Activated naive CD8-positive, alpha-beta T cell treated with anti-CD3 and anti-CD28 coated beads for 36 hours (primary cell): ENCODE measurements at places on chromosomes 5 and 9.

DNA sequence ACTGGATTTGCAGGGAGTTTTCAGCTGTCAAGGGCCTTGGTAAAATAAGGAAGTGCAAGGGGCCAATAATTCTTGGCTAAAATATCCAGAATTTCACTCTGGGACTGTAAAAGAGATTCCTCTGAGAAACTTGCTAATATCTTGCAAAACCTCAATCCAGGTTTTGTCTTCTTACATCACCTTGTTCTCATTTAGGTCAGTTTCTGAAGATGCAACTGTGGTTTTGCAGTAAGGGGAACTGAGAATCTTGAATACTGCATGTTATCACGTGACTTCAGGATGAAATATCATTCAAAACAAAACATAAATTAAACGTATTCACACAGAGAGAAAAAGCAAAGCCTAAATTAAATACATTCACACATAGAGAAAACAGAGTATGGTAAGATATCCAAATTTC, 35.0 kb upstream of the RIC1 start:
- no peak for DNase-seq

- DNase-seq: no peak
Measured at GRCh38 chr5:90875456-90875855, 316.9 kb downstream of the ADGRV1 start.

GRCh38 chr5:143806579-143806978, 5.4 kb upstream of the HMHB1 start:
- no peak for DNase-seq

DNA sequence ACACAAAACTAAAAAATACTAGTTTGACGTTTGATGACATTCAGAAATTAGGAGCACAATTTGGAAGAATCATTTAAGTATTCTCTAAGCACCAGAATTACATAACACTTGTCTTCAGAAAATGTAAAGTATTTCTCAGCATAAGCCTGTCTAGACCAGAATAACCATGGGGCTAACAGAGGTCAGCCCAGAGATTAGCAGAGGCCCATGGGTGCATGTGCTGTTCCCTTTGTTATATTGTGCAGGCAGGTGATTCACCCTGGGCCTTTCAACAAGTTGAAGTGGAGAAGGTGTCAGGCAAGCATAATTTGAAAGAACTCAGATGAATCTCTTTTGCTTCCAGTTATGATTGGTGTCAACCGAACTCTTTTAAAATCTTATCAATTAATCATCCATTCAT, 227.9 kb downstream of the LURAP1L start:
- no peak for DNase-seq

- DNase-seq: no peak
Measured at GRCh38 chr5:173495225-173495904, 121.1 kb downstream of the BOD1 start.

DNA sequence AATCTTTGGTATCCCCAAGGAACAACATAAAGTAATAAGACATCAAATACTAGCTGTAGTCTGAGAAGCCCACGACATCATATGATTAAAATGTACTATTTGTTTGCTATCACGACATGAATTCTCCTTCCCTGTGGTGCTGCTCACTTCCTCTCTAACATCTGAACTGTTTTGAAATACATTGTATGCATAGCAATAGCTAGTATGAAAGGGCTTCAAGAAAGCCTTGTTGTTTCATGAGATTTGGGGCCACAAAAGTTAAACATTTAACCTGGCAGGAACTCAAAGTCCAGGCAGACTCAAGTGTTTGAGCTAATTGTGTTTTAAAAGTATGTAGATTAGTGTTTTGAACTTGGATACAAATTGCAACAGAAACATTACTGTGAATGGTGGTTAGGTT, 237.4 kb upstream of the PTGER4 start:
- DNase-seq: no peak

- DNase-seq: no peak
Measured at GRCh38 chr5:136998854-136999357, 500.2 kb downstream of the SPOCK1 start.

DNA sequence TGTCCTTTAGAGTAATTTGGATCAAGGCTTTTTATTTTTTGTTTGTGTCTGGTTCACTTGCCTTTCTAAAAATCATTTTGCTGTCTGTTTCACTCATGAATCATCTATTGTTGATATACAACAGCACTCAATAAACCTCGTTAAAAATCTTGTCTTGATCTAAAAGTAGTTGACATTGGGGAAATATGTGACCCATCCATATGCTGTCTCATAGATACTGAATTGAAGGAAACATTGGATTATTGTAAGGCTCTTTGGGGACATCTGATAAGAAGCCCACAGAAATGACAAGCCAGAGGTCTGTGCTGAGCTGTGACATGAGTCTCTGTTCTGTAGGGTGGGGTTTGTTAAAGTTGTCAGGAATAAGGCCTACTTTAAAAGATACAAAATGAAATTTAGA, 208.0 kb downstream of the PDZD2 start:
- DNase-seq: no peak

- no peak for DNase-seq
Measured at GRCh38 chr9:116697362-116697761, 10.3 kb downstream of the TRIM32 start.

DNA sequence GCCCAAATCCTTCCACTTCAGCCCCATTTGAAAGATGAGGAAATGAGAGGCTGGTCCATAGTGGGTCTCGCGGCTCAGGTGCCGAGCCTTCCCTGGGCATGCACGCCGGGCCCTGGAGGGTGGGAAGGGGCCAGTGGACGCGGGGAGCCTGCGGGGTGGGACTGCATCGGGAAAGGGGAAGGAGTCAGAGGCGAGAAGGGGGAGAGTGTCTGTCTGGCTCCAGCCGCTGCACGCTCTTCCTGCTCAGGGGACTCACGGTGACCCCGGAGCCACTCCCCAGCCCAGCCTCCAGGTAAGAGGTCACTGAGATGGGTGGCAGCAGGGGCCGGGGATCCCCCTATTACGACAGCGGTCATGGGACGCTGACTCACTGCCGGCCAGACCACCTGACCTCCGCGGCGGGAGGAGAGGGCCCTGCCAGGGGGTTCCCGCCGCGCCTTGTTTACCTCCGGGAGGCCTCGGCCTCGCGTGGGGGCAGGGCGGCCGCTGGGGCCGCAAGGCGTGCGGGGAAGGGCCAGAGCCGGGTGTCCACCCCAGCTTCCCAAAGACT, 1.9 kb upstream of the SQSTM1 start:
- DNase-seq: peak; percentile 93

DNA sequence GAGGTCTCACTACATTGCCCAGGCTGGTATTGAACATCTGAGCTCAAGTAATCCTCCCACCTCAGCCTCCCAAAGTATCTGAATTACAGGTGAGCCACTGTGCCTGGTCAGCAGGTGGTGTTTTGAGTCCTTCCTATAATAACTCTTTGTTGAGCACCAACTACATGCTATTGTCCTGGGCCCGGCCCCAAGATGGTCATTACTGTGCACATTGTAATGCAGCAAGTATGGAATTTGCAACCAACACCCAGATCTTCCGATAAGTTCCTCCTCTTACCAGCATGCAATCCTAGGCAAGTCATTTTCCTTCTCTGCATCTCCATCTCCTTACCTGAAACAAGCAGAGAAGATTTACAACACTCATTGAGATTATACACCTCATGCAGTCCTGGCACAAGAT, 510.3 kb upstream of the KLF4 start:
- no peak for DNase-seq

DNA sequence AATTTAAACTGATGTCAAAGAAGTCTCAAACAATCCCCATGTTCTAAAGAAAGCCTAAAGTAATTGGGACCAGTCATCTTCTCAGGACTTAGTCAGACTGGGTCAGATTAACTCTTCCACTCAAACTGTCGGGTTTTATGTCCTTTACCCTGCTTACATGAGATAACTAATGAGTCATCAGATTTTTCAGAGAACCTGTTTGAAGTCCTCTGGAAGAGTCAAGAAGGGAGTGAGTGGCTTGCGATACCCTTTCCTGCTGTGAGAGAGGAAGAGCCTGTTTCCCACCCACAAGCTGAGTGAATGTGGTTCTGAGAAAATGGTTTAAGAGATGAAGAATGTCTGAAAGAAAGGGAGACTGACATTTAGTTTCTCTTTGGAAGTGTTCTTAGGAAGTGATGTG, 1866.7 kb upstream of the C9orf72 start:
- no peak for DNase-seq

GRCh38 chr9:17556255-17556654, 22.6 kb upstream of the SH3GL2 start:
- no peak for DNase-seq

DNA sequence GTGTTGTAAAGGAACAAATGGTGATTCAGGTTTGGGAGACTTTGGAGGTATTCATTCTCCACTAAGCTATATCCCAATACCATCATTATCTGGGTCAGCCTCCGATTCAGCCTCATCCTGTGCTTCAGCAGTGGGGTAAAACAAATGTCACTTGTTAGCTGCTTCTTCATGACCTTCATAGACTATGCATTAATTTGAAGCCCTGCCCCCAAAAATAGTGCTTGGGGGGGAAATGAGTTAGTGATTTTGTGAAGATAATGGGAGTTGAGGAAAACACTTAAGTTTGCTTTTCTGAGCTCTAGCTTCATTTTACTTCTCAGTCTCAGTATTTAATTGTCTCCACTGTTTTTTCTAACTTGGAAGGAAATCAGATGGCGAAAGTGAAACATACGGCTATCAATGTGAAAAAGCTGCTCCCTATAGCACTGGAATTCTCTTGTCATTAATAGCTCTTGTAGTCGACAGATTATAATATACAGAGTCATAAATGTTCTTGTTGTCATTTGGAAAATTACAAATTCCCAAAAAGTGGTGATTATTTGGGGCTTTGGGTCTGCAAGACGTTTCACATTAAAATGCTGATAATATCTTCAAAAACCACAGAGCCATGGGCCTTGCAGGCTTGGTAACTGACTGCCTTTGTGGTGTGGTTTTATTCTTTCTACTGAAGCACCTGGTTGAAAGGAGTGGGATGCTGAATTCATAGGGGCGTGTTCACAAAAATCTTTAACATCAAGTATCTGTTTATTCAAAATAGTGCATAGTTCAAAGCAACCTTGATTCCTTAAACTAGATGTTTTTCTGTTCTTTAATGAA, 40.0 kb downstream of the PIK3R1 start:
- no peak for DNase-seq

DNA sequence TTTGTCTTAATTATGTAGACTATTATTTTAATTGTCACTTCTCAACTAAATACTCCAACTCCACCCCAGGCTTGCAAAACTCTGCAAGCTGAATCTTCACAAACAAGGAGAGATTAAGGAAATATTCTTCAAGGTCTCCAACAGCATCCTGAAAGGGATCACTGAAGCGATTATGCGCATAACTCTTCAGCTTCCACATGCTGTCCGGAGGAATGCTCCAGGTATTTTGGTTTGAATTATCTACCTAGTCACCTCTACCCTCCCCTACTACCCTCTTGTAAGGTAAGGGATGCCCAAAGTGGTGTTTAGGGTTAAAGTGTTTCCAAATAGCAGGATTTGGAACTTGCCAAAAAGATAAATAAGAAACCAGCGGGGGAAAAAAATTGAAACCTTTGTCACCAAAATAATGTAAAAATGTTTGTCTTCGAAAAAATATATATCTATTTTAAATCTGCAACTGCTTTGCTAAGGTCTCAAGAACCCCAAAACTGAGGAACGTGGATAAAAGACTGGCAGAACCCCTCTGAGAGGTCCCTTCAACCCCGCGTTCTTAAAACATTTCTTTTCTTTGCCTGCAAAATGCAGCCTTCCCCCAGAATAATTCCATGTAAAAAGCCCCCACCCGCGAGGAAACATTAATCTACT, 11.6 kb downstream of the PTCH1 start:
- no peak for DNase-seq

DNA sequence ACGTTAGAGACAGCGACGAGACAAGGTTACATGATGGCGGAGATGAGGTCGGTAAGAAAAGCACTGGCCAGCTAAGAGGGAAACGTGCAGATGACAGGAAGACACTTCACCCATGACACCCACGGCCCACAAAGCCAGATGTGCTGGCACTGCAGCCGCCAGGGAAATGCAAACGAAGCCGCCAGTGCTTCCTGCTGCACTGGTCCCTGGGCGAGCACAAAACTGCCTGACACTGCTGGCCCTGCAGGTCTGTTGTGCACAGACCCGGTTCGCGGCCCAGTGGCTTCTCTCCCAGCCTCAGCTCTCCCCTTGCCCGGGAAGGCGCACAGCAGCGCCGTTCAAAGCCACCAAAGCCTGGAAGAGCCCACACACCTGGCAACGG, 20.3 kb downstream of the QSOX2 start:
- DNase-seq: no peak

DNA sequence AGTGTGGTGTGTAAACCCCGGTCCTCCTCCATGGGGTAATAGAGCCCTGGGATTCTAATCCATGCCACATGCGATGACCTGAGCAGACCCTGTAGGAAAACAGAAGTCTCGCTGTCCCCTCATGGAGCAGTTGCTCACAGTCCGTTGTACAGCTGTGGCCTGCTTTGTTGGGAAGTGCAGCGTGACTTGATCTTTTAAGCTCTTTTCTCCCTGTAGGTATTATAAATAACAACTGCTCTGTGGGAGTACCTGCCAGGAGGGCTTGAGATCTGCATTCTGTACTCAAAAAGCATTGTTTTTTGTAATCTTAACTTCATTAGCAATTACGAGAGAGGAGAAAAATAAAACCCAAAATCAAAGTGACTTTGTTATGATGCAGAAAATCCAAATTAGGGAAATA, 17.3 kb downstream of the MEGF10 start:
- no peak for DNase-seq

DNA sequence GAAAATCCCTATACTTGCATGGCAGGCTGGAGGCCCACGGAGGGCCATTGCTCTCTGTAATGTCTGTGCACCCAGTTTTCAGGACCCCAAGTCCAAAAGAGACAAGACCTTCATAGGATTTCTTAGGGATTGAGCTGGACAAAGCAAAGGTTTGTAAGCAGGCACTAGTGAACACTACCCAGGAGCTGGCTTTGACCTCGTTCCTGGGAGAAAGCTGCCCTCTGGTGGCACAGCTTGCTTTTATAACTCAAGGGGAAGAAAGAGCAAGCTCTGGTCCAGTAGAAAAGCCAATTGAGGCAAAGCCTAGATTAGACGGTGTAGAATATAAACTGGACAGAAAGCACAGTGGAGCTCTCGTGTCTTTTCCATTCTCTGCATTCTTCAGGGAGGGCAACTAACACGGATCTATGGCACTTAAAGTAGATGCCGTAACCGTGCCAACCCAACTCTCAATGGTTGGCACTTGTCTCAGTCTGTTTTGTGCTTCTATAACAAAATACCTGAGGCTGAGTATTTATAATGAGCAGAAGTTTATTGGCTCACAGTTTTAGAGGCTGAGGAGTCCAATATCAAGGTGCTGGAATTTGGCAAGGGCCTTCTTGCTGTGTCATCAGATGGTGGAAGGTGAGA, 7.9 kb downstream of the GABRP start:
- DNase-seq: peak; percentile 13

- DNase-seq: no peak
Measured at GRCh38 chr9:122325124-122325523, 45.7 kb upstream of the PTGS1 start.
